ENCODE measurements at places on chromosomes 3 and 15. TPM values are rescaled to one million over a fixed set of nuclear protein-coding genes. Genes with fewer than 3 reads are reported as not detected.
A peak's percentile ranks its signal among the peaks of the same experiment; 100 is the strongest.

DNA sequence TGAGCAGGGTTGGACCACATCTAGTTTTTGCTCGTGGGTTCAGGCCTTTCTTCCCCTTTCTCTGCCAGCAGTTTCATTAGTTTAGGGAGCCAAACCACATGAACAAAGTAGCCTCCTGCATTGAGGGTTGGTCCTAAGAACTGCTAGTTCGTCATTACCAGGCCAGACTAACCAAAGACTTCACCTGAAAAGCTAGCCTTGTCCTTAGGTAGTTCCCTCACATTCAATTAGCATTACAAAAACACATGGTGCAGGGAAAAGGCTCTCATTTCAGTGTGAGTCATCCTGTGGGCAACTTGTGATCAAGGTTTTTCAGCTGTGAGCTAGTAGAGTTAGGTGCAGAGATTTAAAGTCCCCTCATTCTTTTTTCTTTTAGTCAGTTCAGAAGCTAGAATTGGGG lies 279.3 kb upstream of the CTNNB1 start:
- H3K4me1 ChIP-seq: peaks cover 49% of the 10 kb centered on the region
- peaks cover 4% of the 10 kb centered on the region for H3K36me3 ChIP-seq
- DNase-seq: no peak
- no peaks in the 10 kb centered on the region for H3K27me3 ChIP-seq

Gene FBXW12
- 2.0 TPM for total RNA-seq

- no peak overlapping the region for H3K27ac ChIP-seq
- H3K36me3 ChIP-seq: no peaks in the 10 kb centered on the region
- H3K4me3 ChIP-seq: no peak overlapping the region
- peaks cover 23% of the 10 kb centered on the region for H3K4me1 ChIP-seq
- H3K27me3 ChIP-seq: no peaks in the 10 kb centered on the region
Observed at GRCh38 chr3:69491975-69492374, 106.1 kb upstream of the FRMD4B start.

Gene TICRR
- 33.8 TPM for total RNA-seq

- DNase-seq: peak; percentile 86
- peaks cover 18% of the 10 kb centered on the region for H3K4me1 ChIP-seq
- H3K4me3 ChIP-seq: peak overlapping the region; percentile 89
- no peaks in the 10 kb centered on the region for H3K36me3 ChIP-seq
- no peak overlapping the region for H3K27ac ChIP-seq
Observed at GRCh38 chr3:62876064-62876463, 848 bp upstream of the CADPS start.

DNA sequence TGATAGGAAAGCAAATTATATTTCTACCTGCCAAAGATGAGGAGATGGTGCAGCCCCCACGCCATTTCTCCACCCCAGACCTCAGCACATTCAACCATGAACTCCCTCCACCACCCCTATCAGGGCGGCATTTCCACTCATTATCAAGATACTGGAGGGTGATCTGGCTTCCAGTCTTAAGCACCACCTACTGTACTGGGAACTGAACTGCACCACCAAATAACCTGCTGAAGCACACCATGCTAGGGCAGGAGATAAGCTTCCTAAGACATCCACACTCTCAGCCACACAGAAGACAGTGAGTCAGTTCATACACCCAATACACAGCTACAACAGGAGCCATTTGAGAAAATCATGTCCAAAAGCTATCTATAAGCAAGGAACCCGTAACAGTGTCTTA lies 98.8 kb downstream of the FGF7 start:
- H3K4me3 ChIP-seq: no peak overlapping the region
- peaks cover 42% of the 10 kb centered on the region for H3K36me3 ChIP-seq
- no peaks in the 10 kb centered on the region for H3K27me3 ChIP-seq
- H3K27ac ChIP-seq: no peak overlapping the region
- H3K4me1 ChIP-seq: no peaks in the 10 kb centered on the region

DNA sequence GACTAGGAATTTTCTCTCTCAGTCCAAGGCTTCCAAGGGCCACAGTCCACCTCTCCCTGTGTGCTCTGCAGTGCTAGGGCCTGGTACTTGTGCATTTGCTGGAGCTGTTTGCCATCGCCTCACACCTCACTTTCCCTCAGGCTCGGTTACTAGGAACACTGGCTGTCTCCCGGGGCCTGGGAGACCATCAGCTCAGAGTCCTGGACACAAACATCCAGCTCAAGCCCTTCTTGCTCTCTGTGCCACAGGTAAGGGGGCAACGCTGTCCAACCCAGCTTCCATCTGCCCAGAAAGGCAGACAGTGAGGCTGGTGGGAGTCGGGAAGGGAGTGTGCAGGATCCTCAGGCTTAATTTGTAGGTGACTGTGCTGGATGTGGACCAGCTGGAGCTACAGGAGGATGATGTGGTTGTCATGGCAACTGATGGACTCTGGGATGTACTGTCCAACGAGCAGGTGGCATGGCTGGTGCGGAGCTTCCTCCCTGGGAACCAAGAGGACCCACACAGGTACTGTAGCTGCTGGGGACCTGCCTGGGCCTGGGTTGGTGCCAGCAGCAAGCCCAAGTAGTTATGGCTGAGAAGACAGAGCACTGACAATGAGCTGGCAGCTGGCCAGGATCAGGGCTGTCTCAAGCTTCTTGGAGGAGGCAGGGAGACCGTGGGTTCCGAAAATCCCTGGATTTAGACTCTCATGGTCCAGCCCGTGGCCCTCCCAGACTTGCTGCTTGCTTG lies 3.4 kb downstream of the PPM1M start:
- no peak for DNase-seq
- H3K36me3 ChIP-seq: peaks cover 16% of the 10 kb centered on the region
- peaks cover 34% of the 10 kb centered on the region for H3K27me3 ChIP-seq
- no peak overlapping the region for H3K4me3 ChIP-seq
- peaks cover 9% of the 10 kb centered on the region for H3K4me1 ChIP-seq

GRCh38 chr3:179726075-179726699 lies 73.3 kb downstream of the USP13 start:
- no peaks in the 10 kb centered on the region for H3K4me1 ChIP-seq
- H3K36me3 ChIP-seq: peaks cover 56% of the 10 kb centered on the region
- peak overlapping the region; percentile 28 for H3K27ac ChIP-seq
- no peak for DNase-seq
- no peak overlapping the region for H3K4me3 ChIP-seq

GRCh38 chr3:143122608-143123352 lies 3.2 kb downstream of the CHST2 start:
- H3K36me3 ChIP-seq: peaks cover 4% of the 10 kb centered on the region
- no peak overlapping the region for H3K27ac ChIP-seq
- peaks cover 27% of the 10 kb centered on the region for H3K4me1 ChIP-seq
- H3K27me3 ChIP-seq: peaks cover 18% of the 10 kb centered on the region
- H3K4me3 ChIP-seq: no peak overlapping the region

GRCh38 chr3:40645883-40646282 lies 121.1 kb downstream of the ZNF621 start:
- no peaks in the 10 kb centered on the region for H3K27me3 ChIP-seq
- H3K4me3 ChIP-seq: no peak overlapping the region
- no peak overlapping the region for H3K27ac ChIP-seq
- no peaks in the 10 kb centered on the region for H3K36me3 ChIP-seq

Gene TYRO3
- total RNA-seq: 89.6 TPM

- no peak overlapping the region for H3K4me3 ChIP-seq
- peaks cover 34% of the 10 kb centered on the region for H3K4me1 ChIP-seq
- no peak for DNase-seq
- H3K27ac ChIP-seq: no peak overlapping the region
Observed at GRCh38 chr3:70000563-70001081, 1.1 kb downstream of the SAMMSON start.

DNA sequence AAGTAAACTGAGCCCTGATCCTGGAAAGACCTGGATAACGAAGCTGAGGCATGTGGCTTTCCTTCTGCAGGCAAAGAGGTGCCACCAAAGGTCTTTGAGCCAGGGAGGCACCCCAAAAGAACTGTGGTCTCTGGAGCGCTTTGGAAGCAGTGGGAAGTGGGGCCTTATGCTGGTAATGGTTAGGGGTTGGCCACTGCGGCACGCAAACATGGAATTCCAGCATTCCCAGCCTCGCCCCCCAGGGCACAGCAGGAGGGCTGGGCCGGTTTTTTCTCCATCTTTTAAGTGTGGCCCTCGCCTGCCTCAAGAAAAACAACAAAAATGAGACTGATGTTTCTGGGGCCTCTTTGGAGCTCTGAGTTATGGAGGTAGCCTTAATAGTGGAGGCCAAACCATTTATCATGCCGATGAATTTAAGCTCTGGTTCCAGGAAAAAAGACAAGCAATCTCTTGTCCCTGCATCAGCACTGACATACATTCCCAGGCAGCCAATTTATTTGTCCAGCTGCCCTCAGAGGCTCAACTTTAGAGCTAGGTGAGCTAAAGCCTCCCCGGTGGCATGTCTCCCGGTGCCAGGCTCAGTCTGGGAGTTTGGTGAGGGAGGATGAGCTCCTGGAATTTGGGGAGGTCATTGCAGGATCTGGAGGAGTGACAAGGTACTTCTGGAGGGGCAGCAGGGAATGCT lies 109.0 kb downstream of the TLE3 start:
- DNase-seq: peak; percentile 29
- H3K4me1 ChIP-seq: peaks cover 13% of the 10 kb centered on the region
- H3K27me3 ChIP-seq: no peaks in the 10 kb centered on the region
- no peaks in the 10 kb centered on the region for H3K36me3 ChIP-seq

- H3K27me3 ChIP-seq: peaks cover 3% of the 10 kb centered on the region
- H3K27ac ChIP-seq: no peak overlapping the region
- peaks cover 43% of the 10 kb centered on the region for H3K4me1 ChIP-seq
- DNase-seq: no peak
Observed at GRCh38 chr3:134337071-134337482, 37.2 kb downstream of the AMOTL2 start.

DNA sequence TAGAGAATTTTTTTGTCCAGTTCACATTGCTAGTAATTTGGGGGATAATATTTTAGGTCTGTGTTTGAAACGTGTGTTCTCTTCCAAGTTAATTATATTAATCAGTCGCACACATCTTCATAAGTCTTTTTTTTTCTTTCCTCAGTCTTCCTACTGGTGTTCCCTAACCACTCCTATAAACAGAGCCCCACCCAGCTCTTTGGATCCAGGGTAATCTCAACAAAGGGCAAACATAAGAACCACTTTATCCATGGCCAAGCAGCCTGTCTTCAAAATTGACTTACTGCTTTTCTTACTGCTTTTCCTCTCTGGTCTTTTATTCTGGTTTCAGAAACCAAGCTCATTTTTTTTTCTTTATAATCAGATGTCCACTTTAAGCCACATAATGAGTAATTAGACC lies 266.8 kb upstream of the NECTIN3 start:
- H3K27ac ChIP-seq: no peak overlapping the region
- no peaks in the 10 kb centered on the region for H3K4me1 ChIP-seq
- no peak overlapping the region for H3K4me3 ChIP-seq
- no peaks in the 10 kb centered on the region for H3K36me3 ChIP-seq
- H3K27me3 ChIP-seq: no peaks in the 10 kb centered on the region
- no peak for DNase-seq

GRCh38 chr3:26558257-26558656 lies 64.3 kb upstream of the LRRC3B start:
- H3K27ac ChIP-seq: no peak overlapping the region
- DNase-seq: no peak
- no peak overlapping the region for H3K4me3 ChIP-seq
- peaks cover 3% of the 10 kb centered on the region for H3K4me1 ChIP-seq

Gene FETUB
- not detected for total RNA-seq

DNA sequence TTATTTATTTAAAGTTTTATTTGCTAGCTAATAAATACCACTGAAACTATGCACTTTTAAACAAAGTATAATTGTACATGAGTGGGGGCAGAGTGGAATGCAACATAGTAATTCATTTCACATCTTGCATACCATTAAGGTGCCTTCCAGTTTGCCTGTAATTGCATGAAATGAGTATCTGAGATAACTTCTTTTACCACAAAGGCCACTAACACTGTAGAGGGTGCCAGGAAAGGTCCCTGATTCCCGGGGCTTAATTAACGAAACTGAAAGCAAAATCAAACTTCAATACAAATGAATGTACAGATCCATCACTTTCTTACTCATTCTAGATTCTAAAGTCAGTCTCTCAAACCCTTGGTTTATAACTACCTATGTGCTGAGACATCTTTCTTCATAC lies 2.1 kb downstream of the CD47 start:
- H3K4me3 ChIP-seq: no peak overlapping the region
- peaks cover 5% of the 10 kb centered on the region for H3K4me1 ChIP-seq
- H3K27me3 ChIP-seq: peaks cover 36% of the 10 kb centered on the region
- H3K27ac ChIP-seq: no peak overlapping the region

DNA sequence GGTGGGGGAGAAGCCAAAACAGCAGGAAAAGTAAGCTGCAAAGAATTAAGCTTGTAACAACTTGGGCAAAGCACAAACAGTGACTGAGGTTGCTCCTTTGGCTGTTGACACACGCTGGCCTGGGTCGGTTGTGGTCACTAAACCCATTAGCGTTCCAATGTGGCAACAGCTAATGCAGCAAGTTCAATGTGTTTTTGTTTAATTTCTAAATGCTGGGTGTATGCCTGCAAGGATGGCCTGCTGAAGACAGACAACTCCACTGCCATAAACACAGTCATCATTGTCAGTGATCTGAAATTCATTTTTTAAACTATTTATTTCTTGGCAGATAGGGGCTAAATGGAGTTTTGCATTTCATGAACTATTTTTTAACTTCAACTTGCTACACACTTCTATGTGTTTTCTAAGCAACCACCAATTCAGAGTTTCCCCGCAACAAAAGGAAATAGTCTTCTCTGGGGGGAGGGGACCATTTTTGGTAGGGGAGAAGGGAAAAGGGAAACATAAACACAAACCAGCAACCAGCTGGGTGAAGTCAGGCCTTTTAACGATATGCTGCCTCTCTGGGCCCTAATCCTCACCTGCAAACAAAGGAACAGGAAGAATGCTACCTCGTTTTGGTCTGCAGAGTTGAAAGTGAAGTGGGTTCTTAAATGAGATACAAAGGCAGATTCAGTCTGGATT lies 34.8 kb upstream of the WNT5A start:
- H3K36me3 ChIP-seq: no peaks in the 10 kb centered on the region
- peak overlapping the region; percentile 78 for H3K27ac ChIP-seq
- H3K27me3 ChIP-seq: no peaks in the 10 kb centered on the region
- no peak for DNase-seq

DNA sequence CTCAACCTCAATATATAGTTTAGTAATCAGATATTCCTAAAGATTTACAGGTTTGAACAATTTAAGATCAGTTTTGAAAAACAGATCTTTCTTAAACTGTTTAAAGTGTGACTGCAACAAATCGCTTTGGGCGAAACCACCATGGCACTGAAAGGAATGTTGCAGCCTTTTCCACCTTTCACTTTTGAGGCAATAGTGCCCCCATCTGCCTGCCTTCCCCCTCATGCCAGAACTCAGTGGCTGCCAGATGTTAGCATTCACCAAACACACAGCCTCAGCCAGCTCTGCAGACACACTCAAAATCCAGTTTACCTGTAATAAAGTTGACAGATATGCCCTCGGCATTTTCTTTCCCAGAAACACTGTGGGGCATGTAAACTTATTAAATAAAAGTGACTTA lies 3.3 kb downstream of the LYSMD4 start:
- peaks cover 7% of the 10 kb centered on the region for H3K27me3 ChIP-seq
- H3K4me3 ChIP-seq: peak overlapping the region; percentile 7
- H3K4me1 ChIP-seq: peaks cover 37% of the 10 kb centered on the region
- H3K36me3 ChIP-seq: peaks cover 15% of the 10 kb centered on the region
- peak; percentile 52 for DNase-seq

Gene SH3BP5
- 5.1 TPM for total RNA-seq
